ENCODE measurements at places on chromosomes 13 and 19.

DNA sequence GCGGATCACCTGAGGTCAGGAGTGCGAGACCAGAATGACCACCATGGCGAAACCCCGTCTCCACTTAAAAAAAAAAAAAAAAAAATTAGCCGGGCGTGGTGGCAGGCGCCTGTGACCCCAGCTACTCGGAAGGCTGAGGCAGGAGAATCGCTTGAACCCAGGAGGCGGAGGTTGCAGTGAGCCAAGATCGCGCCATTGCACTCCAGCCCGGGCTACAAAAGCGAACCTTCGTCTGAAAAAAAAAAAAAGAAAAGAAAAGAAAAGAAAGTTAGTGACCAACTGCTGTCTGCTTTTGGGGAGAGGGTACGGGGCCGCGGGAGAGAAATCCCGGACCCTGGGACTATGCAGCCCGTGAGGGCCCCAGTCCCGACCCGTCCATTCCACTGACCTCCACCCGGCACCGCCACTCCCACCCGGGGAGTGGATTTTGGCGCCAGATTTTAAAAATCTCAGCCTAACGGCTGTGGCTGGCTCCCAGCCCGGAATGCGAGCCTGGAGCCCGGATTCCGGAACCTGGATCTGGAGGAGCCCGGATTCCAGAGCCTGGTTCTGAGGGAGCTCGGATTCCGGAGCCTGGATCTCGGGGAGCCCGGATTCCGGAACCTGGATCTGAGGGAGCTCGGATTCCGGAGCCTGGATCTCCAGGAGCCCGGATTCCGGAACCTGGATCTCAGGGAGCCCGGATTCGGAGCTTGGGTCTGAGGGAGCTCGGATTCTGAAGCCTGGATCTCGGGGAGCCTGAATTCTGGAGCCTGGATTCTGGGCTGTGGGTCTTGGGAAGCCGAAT is 6.1 kb upstream of the LMNB2 start:
- no peak for ATAC-seq

- ATAC-seq = no peak
Measured at GRCh38 chr19:16373989-16374388, 49.4 kb downstream of the KLF2 start.

- ATAC-seq = peak; percentile 76
Measured at GRCh38 chr19:1028062-1028926, 1.9 kb downstream of the CNN2 start.

DNA sequence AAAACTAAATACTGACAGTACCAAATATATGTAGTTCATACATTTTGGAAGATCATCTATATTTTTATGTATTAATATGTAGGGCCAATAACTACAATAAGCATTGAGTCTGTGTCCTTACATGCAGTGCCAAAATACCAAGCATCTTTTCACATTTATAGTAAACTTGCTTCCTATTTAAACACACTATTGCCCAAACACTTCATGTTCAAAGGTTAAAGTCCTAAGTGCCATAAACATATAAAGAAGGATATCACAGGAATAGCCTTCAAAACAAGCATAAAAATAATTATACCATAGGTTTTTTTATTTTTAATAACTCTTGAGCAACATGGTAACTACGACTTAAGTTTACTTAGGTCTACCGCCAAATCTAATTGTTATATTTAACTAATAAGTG is 27.1 kb downstream of the EXOSC8 start:
- no peak for ATAC-seq

DNA sequence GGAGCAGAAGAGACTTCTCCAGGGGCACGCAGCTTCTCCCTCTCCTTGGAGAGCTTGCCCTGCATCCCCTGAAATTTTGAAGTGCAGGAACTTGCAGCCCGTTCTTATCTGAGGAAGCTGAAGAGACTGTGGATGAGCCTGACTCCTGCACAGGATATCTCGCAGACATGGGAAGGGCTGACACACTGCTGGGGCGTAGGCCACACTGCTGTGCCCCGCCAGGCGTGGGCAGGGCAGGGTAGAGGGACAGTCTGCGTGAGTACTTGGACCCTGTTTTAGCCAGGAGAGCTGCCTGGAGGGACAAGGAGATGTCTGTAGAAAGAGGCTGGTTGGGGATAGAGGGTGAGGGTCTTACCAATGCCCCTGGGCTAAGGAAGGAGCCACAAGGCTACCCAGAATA is 353.7 kb upstream of the NBEA start:
- ATAC-seq = no peak

GRCh38 chr13:100495455-100495854 is 93.1 kb downstream of the GGACT start:
- ATAC-seq = no peak

DNA sequence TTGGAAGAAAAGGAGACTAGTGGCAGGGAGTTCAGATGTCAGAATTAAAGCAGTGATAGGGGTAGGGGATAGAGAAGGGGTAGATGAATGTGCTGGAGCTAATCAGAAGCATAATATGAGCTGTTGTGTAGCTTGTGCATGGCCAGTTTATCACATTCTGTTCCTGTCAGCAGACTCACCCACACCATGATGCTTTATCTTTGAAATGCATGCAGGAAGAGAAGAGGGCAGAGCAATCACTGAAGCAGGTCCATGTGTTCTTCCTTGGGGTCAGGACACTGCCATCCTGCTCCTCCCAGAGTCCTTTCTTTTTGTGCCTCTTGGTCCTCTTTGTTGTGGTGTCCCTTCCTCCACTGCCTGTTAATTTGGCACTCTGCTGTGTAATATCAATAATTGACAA is 5.8 kb downstream of the CHAMP1 start:
- ATAC-seq = no peak

DNA sequence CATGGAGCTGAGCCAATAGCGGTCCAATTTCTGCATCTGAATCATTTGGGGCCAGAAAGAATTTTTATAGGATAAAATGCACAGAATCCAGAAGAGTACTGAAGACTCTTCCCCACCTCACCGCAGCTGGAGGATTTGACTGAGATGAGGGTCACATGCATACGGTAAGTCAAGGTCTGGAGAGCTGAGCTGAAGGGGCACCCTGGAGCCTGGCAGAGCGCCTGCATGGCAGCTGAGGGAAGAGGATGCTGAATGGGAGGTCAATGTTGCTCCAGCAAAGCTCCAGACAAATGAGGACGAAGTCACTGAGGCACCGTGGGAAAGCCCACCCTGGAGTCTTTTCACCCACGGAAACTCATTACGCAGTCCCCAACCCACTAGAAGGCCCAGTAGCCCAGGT is 43.4 kb upstream of the ATP12A start:
- no peak for ATAC-seq

DNA sequence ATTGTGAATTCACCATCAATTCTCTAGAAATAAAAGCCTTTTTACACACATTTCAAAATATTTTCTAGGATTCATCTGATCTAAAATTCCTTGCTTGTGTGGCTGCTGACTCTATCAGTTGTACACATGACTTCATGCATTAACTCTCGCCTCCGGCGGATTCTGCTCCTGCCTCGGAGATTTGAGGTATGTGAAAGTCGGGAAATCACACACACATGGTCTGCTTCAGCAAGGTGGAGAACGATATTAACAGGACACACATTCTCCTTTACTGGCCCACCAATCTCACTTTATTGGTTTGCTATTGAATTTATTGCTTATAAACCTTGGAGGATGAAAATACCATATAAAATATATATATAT is 855.7 kb downstream of the SLITRK5 start:
- ATAC-seq = no peak

GRCh38 chr19:33464010-33464732 is 57.4 kb downstream of the PEPD start:
- no peak for ATAC-seq

- no peak for ATAC-seq
Measured at GRCh38 chr13:44293374-44293773, 80.2 kb upstream of the SERP2 start.

GRCh38 chr19:1262623-1263123 is 6.5 kb upstream of the CIRBP start:
- no peak for ATAC-seq

DNA sequence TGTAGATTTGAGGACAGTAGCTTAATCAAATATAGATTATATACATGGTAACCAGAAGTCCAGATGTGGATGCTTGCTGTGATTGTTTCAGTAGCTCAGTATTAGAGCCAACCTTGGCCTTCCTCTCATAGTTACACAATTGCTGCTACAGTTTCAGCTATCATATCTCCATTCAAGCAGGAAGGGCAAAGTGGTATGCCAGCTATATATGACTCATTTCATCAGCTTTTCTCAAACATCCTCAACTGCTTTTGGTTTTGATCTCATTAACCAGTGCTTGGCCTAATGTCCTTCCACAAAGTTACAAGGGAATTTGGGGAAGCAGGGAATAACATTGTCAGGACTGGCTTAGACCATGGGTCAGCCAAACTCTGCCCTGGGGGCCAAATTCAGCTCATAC is 73.0 kb upstream of the MAB21L1 start:
- no peak for ATAC-seq

DNA sequence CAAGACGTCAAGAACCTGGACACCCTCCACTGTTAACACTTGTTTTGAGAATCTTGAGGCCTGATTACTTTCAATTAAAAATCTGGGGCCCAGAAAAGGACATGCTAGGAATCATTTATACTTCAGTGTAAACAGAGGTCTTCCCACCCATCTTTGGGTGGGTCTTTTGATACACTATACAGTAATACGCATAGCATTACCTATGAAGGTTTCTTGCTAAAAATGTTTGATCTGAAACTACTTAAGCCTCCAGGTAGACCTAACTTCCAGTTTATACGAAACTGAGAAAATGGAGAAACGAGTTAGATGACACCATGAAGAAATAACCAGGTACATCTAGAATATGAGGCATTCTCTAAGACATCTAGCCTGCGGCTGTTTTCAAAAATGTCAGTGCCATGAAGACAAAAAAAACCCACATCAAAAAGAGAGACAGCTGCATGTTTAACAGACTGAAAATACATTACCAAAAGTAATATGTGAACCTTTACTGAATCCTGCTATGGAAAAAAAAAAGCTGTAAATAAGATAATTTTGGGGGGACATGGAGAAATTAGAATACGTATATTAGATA is 36.6 kb downstream of the TGDS start:
- ATAC-seq = no peak

GRCh38 chr13:43684963-43685725 is 101.6 kb downstream of the ENOX1 start:
- no peak for ATAC-seq

DNA sequence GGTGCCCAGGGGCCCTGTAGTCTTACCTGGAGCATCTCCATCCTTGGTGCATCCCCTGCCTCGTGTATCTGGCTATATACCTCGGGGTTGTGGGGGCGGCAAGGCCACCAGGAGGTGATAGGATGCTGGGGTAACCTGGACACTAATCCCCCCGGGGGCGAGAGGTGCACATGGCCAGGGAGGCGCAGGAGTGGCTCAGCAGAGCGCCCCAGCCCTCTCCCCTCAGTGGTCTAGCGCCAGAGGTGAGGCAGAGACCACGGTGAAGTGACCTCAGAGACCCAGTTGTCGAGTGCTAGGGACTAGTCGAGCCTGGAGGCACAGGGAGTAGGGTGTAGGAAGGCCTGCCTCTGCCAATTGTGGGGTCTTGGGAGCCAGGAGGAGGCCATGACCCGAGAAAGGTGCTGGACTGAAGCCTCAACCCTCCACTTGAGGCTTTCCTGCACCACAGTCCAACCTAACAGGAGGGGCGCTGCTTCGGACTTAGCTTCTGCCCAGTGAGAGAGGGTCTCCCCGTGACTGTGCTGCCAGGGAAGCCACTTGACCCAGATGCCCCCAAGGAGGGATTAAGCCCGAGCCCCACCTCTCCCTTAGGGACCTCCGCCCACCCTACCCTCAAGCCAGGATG is at the start of gene LHB:
Gene LHB (minus strand): TSS at position 51 of the 625 bp plus-strand sequence. CDS start 10 bp downstream, at position 41.
- no peak for ATAC-seq

- no peak for ATAC-seq
Measured at GRCh38 chr19:19101540-19101939, 36.7 kb downstream of the TMEM161A start.

DNA sequence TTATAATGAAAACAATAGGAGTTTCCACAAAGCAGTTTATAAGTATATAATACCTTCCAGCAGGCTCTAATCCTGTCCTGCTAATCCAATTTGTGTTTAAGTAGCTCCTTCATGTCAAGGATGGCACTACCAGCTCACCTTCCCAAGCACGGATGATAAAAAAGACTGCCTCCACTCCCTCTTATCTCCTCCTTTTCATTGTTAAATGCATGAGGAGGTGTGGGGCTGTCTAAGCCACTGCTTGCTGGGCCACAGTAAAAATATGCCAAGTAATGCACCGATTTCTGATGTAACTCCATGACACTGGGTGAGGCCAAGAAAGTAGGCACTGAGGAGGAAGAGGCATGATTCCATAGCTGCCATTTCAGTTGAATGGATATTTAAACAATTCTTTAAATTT is 193.1 kb downstream of the ZIC5 start:
- ATAC-seq = no peak

GRCh38 chr19:10462557-10462956 is 40.6 kb downstream of the KEAP1 start:
- ATAC-seq = no peak

DNA sequence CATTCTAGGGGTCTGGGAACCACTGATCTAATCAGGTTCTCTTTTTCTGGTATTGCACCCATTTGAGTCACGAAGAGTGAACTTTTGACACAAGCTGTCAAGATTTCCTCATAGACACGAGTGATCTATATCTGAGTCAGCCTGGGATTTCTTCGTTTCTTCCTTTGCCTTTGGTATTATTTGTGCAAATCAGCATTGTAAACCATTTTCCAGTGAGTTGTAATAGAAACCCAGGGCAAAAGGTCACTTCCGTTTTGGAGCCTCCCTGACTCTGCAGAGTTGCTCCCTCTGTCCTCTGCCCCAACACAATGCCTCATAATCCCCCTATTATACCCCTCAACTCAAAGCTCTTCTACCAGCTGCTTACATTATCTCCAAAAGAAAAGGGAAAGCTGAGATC is 615.1 kb downstream of the EFNB2 start:
- no peak for ATAC-seq

DNA sequence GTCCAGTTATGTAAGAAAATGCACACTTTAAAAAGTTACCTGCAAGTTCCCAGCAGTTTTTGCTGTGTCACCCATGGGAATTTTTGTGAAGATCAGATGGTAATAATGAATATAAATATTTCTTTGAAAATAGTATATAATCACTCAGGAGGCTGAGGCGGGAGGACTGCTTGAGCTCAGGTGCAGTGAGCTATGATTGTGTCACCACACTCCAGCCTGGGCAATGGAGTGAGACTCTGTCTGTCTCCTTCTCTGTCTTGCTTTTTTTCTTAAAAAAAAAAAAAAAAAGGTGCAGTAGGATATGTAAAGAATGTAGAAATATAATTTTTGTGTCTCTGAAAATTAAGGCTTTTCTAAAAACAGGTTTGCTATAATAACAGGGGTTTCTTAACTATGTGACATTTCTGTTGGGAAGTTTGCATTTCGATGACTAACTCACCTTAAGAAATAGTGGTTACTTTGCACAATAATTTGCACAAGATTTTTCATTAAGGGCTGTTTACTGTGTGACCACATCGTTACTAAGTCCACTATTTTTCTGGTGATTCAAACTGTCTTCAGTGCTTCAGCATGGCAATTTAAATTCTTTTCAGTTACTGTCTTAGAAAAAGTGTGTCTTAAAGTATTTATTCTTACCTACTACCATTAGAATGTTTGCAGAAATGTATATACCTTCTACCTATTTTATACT is 37.3 kb downstream of the DNAJC3 start:
- ATAC-seq = no peak

GRCh38 chr13:74661851-74662250 is 527.6 kb upstream of the KLF12 start:
- ATAC-seq = no peak
